WTC11 (cell line): ENCODE measurements at places on chromosomes 12 and 14.

DNA sequence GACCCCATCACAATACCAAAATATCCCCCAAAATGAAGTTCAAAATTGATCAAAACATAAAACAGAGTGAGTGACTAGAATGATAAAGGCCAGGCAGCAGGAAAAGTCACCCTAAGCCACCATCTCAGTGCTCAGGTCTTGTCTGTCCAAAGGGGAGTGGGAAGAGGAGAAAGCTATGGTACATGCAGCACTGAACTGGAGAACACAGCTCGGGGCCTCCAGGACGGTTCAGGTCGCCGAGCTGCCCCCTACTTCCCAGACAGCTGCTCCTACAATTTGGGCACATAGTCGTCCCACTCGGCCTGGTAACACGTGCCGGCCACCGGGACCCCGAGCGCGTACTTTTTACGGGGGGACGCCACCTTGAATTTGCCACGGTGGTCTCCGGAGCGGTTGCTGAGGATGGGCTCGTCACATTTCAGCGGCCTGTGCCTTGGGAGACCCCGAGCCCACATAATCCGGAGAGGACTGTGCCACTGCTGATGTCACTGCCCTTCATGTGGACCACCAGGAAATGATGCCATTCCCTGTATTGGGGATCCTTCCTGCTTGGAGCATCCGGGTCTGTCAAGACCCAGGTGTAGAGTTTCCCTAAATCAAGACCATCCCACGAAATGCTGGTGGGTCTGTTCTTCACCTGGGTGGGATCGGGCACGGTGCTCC, 31.6 kb downstream of the AK7 start:
- no peak for DNase-seq

GRCh38 chr12:90393652-90394051, 561.3 kb downstream of the CCER1 start:
- no peak for DNase-seq

GRCh38 chr12:67590149-67590790, 58.3 kb upstream of the DYRK2 start:
- no peak for DNase-seq

DNA sequence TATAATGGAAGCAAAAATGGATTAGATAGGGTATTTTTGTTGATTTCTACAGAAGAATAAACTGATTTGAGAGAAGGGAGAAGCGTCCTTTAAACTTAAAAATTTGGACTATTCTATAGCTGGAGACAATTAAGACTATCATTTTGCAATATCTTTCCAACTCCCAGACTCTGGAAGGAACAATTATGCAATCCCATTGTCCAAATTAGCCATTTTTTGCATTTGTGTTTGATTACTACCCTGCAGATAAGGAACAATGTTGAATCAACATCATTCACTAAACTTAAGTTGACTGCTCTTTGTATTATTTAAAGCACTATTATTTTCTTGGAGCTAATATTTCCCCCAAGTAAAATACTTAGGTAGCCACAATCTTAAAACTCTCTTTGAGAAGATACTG, 34.8 kb upstream of the SELPLG start:
- no peak for DNase-seq

DNA sequence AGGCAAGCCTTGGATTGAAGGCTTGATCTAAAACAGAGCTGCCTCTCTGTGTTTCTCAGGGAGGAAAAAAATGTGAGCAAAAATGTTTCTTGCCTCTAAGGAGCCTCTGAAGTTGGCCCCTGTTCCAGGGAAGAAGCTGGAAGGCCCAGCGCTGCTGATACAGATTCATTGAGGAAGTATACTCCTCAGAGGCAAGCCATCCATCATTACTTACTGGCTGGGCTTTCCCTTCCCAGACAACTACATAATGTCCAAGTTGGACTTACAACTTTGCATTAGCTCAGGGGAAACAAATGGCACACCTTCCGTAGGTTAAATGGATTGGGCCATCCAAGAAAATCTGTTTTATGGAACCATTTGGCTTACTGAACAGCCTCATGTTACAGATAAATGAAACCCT, 263.7 kb upstream of the SEL1L start:
- no peak for DNase-seq

GRCh38 chr14:22412926-22413411, 176.1 kb downstream of the DAD1 start:
- no peak for DNase-seq
